ENCODE measurements at places on chromosomes 2 and 18.

GRCh38 chr2:68834737-68835376 is 36.3 kb downstream of the BMP10 start:
- no peak for DNase-seq

DNA sequence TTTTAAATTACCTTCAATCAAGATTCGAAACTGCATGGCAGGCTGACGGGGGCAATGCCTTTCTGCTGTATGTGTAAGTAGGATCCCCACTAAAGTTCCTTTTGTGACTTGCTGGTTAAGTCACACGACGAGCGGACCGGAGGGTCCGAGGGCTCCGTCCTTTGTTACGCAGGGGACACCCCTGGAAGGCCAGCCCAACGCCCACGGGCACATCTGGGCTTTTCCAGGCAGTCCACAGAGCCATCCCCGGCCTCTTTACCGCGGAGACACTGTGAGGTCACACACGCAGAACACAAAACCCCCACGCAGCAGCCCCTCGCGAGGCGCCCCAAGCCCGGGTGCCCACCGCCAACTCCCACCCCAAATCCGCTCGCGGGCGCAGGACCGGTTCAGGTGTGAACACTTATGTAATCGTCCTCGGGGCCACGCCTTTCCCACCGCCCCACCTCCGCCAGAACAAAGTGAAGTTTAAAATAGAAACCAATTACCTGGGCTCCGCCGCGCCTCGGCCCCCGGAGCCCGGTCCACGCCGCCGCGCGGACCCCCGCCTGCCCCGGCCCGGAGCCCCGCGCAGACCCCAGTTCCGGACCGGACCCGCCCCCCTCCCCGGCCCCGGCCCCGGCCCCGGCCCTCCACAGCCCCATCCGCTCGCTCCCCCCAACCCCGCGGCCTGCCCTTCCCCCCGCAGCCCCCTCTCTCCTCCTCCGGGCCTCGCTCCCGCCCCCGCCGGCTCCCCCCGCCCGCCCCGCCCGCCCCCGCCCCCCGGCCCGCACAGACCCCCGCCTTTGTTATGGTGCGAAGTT is 4.2 kb downstream of the ZNF516 start:
- no peak for DNase-seq

DNA sequence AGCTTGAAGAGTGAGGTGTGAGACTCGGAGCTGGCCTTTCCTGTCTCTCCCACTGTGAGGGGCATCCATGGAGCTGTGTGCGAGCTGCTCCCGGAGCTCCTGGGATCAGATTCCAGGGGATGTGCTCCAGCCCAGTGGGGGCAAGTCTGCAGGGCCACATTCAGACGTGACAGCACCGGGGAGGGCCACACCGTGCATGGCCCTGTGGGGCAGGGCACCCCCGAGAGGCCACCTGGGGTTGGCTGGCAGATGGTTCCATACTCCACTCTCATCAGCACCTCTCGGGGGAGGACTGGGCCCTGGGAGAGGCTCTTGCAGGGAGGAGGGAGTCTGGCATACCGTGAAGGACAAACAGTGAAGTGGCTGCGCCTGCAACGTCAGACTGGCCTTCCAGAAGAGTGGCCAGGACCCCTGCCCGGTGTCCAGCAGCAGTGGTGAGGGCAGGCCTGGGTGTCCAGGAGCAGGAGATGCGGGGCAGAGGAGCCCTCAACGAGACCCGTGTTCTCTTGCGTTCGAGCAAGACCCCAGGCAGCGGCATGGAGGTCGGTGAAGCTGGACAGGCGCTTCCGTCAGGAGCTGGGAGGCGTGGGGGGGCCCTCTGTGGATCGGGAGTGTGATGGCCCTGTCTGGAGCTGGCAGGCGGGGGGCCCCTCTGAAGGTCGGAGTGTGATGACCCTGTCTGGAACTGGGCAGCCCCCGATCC is 84.3 kb downstream of the ASB1 start:
- no peak for DNase-seq

DNA sequence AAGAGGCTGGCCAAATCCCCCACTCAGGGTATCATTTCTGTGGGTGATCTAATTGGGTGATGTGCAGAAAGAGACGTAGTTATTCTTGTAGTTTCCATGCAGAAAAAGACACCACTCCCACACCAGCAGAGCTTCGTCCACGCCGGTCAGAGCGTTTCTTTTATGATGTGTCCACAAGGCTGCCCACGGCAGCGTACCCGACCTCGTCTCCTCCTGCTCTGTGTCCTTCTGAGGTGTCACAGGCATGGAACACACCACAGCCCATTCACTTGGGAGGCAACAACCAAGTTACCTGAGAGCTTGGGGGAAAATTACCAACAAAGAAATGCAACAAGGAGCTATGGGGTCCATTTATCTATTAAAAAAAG is 131.3 kb downstream of the PXDN start:
- DNase-seq = no peak

DNA sequence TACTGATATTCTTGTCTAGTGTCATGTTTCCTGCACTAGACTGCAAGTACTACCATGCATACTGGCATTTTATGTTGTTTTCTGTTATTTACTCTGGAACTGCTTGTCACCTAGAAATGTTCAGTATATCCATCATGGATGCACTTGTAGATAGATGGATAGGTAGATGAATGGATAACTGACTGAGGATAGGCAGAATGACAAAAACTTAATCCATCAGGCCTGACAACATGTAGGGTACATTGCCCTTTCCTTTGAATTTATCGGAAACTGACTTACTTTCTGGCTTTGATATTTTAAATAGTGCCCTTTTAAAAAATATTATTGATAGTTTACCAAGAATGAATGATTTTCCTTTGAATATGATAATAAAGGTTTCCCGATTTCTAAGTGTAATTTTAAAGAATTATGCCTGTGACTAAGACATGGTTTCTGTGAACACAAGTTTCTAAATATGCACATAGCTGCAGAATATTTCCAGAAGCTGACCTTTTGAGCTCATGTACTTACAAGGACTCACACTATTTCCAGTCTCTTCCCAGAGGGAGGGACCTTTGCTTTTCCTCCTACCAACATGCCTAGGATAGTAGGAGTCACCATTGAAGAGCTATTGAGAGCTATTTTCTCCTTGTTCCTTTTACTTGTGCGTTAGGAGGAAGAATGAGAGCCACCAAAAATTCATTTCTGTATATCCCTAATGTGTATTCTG is 81.3 kb downstream of the ANKRD12 start:
- DNase-seq = no peak

DNA sequence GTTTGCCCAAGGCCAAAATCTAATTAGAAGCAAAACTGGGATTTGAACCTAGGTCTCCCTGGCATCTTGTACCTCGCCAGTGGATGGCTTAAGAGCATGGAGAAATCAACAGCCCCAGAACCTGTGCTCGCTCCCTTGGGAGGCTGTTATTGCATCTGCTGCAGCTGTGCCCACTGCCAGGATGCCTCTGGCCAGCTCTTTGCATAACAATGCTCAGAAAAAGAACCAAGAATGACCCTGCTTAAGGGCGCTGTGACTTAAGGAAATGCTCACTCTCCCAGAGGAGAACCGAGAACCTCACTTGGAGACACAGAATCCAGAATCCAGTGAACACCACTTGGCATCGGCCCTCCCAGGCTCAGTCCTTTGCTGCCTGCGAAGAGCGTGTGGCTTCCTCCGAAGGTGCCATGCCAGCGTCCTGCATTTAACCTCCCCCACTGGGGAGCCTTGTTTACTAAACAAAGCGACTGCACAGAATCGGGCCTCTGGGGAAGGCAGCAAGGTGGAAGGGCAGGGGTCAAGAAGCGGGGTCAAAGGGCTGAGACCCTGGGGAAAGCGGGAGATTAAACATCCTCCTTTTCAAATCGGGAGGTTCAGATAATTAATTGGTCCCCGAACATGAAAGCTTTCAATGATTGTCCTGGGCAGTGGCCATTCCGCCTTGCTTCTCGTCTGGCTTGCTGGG is 71.0 kb upstream of the BOD1L2 start:
- DNase-seq = no peak

GRCh38 chr2:32564417-32565035 is 63.3 kb upstream of the TTC27 start:
- no peak for DNase-seq

DNA sequence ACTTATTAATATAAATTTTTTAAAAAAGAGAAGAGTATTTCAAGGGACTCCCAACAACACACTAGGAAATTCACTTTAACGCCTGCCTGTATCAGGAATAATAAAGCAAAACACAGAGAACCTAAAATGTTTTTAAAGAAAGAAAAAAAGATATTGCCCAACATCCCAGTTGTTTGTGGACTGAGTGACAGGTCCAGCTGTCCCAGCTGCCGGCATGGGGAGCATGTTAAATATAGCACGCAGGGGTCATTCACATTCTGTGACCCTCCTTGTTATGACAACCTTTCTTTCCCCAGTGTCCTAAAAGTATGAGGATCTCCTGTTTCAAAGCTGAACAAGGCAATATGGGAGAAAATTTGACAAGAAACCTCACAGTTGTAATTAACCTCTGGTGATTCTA is 4.4 kb downstream of the KLHL41 start:
- no peak for DNase-seq

GRCh38 chr2:175595139-175595538 is 406.9 kb downstream of the LNPK start:
- DNase-seq = no peak

- DNase-seq = no peak
Measured at GRCh38 chr2:201574766-201575165, 68.5 kb downstream of the TMEM237 start.

- no peak for DNase-seq
Measured at GRCh38 chr18:71471963-71472725, 1072.0 kb downstream of the CBLN2 start.

GRCh38 chr2:9650119-9650821 is 19.5 kb upstream of the YWHAQ start:
- DNase-seq = no peak
